ENCODE measurements at places on chromosomes 1 and 21. TPM values are rescaled to one million over a fixed set of nuclear protein-coding genes. Genes with fewer than 3 reads are reported as not detected.

GRCh38 chr1:196148367-196148970 lies 459.8 kb downstream of the KCNT2 start:
- no peaks in the 10 kb centered on the region for H3K27me3 ChIP-seq
- H3K4me1 ChIP-seq = no peaks in the 10 kb centered on the region
- H3K4me3 ChIP-seq = no peak overlapping the region
- no peaks in the 10 kb centered on the region for H3K36me3 ChIP-seq
- DNase-seq = no peak

GRCh38 chr1:116836099-116836498 lies 73.6 kb upstream of the PTGFRN start:
- no peak overlapping the region for H3K4me3 ChIP-seq

DNA sequence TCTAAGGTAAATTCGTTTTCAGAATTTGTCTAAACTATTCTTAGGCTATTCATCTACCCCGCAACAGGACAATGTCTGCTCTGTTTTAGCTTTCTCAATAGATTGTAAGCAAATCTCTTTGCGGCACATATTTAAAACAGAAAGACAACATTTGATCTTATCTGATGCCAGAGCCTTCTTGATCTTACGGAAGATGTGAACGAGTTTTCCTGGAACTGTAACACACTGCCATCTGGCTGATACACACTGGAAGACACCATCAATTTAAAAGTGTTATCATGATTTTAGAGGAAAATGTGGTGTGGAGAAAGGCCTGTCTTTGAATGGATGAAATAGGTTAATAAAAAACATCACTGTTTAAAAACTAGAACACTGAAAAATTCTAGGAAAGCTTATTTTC lies 36.1 kb downstream of the COA6 start:
- no peak for DNase-seq
- H3K4me3 ChIP-seq = no peak overlapping the region
- peaks cover 13% of the 10 kb centered on the region for H3K36me3 ChIP-seq
- H3K27me3 ChIP-seq = no peaks in the 10 kb centered on the region

DNA sequence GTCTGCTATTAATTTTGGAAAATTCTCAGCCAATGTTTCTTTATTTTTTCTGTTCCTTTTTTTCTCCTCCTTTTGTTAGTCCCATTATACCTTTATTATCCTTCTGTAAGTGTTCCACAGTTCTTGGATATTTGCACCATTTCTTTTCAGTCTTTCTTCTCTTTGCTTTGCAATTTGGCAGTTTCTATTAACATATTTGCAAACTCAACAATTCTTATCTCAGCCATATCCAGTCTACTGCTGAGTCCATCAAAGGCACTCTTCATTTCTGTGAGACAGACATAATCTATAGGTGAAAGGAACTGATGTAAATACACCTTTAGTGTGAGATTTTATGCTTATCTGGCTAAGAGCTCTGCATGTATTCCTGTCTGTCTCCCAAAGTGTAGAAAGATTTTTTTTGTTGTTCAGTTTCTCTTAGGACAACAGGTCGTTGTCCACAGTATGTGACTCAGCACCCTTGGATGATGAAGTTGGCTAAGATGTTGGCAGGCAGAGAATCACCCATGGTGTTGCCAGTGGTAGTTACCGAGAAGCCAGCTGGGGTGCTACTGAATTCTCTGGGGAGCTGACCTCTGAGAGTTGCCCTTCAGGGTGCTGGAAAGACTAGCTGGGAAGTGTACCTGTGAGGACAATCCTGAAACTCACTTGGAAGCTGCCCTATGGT lies 38.4 kb downstream of the LEPR start:
- peaks cover 21% of the 10 kb centered on the region for H3K36me3 ChIP-seq
- H3K4me1 ChIP-seq = peaks cover 13% of the 10 kb centered on the region
- H3K27ac ChIP-seq = no peak overlapping the region
- no peak overlapping the region for H3K4me3 ChIP-seq

UQCRHL gene
- 2.0 TPM for total RNA-seq

GRCh38 chr1:178540204-178540603 lies 27.3 kb downstream of the TEX35 start:
- peaks cover 8% of the 10 kb centered on the region for H3K4me1 ChIP-seq
- no peaks in the 10 kb centered on the region for H3K36me3 ChIP-seq
- H3K27ac ChIP-seq = no peak overlapping the region
- H3K4me3 ChIP-seq = no peak overlapping the region
- H3K27me3 ChIP-seq = no peaks in the 10 kb centered on the region
- no peak for DNase-seq

DNA sequence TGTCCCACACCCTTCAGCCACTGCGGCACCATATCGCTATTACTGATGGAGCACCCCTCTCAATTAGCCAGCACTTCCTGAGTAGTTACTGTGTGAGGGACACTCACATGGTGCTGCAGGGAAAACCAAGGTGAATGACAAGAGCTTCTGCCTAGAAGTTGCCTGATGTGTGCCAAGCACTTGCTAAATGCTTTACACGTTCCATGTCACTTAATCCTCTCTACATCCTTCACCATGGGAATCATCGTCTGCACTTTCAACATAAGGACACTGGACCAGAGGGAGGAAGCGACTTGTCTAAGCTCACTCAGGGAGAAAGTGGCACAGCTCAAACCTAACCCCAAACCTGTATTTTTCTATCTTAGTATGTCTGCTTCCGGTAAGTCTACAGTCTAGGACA lies 344.8 kb downstream of the SIPA1L2 start:
- no peaks in the 10 kb centered on the region for H3K4me1 ChIP-seq
- no peak overlapping the region for H3K4me3 ChIP-seq

DNA sequence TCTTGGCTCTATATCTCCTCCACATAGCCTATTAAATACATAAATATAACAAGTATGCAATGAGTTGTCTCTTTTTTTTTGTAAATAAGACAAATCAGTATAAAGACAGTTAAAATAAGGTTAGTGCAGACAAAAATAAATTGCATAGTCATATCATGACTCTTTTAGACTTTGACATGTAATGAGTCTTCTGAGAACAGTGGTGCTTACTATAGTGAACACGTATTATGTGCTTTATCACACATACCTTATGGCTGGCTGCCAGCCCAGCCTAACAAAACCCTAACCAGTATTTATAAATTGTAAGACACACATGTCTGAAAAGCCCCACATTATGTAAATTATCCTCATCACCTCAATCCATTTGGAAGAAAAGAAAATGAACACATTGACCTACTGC lies 29.1 kb upstream of the F13B start:
- H3K4me1 ChIP-seq = peaks cover 8% of the 10 kb centered on the region
- no peak for DNase-seq
- peaks cover 25% of the 10 kb centered on the region for H3K36me3 ChIP-seq
- no peaks in the 10 kb centered on the region for H3K27me3 ChIP-seq

VHLL gene
- total RNA-seq = not detected

- peak; percentile 50 for DNase-seq
- H3K4me1 ChIP-seq = peaks cover 2% of the 10 kb centered on the region
- no peak overlapping the region for H3K27ac ChIP-seq
- no peak overlapping the region for H3K4me3 ChIP-seq
- H3K27me3 ChIP-seq = no peaks in the 10 kb centered on the region
Measured at GRCh38 chr1:59879574-59879973, 47.0 kb downstream of the CYP2J2 start.

DNA sequence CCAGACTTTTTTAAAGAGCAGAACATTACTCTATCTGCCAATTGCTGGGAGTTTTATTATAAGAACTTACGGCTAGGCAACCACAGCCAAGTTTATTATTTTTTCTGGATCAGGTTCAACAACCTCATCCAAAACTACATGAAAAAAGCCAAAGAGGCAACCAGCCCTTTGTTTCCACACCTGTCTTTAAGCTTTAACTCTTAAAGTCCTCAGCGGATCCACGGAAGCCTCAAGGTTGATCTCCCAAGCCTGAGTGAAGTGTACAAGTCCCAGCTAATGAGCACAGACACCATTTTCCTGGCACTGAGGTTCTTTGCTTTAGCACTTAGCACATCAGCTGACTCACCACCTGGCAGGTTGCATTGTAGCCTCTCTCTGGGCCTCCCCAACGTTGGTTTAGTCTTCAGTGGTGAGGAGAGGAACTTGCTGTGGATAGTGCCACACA lies 143.1 kb downstream of the TGFBR3 start:
- H3K4me1 ChIP-seq = no peaks in the 10 kb centered on the region
- no peak overlapping the region for H3K27ac ChIP-seq
- no peak for DNase-seq
- H3K36me3 ChIP-seq = peaks cover 28% of the 10 kb centered on the region

DNA sequence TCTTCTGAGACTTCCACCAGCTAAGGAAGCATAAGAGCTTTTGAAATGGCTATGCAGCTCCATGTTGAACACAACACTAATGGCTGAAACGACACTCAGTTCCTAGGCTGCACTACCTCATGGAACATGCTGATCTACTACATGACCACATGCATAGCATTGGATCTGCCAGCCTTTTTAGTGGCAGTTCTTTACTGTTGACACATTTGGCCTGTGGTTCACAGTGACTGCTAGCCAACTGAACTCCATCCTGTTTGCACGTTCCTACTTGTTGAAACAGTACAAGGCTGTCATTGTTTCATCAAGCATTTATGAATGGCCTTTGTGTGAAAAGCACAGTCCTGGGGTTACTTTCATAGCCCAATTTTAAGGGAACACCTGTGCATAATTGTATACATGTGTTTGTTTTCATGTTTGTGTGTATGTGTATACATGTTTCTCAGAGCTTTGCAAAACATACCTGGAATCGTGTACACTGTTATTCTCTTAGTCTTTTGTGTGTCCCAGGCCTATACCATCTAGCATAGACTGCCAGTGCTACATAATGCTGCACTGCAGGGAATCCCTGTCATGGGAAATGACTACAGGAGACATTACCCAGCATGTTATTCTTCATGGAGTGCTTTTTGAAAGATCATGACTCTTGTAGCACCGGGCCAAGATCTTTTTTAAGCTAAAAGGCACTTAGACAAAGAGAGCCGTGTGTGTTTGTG lies 179.6 kb upstream of the ESRRG start:
- DNase-seq = no peak
- no peak overlapping the region for H3K27ac ChIP-seq
- H3K4me3 ChIP-seq = no peak overlapping the region
- no peaks in the 10 kb centered on the region for H3K4me1 ChIP-seq

DNA sequence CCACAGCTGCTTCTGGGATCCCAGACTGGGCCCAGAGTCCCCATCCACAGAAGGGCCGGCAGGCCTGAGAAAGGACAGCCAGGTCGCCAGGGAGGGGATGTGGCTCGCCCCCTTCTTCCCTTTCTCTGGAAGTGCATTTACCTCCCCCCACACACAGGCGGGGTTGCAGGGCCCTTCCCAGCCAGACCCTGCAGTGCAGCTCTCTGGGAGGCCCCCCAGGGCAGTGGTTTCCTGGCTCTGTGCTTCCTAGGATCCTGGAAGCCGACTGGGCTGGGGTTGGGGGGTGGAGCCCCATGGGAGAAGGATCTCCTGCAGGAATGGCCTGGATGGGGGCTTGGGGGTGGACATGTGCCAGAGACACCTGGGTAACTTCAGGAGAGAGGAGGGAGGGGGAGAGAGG lies 4.2 kb upstream of the COL6A1 start:
- no peaks in the 10 kb centered on the region for H3K36me3 ChIP-seq
- H3K27me3 ChIP-seq = peaks cover 22% of the 10 kb centered on the region
- H3K4me1 ChIP-seq = peaks cover 29% of the 10 kb centered on the region
- no peak overlapping the region for H3K4me3 ChIP-seq
- H3K27ac ChIP-seq = no peak overlapping the region

GRCh38 chr1:248855580-248855979 lies 3.3 kb downstream of the ZNF692 start:
- peaks cover 43% of the 10 kb centered on the region for H3K4me1 ChIP-seq
- no peak overlapping the region for H3K27ac ChIP-seq
- peaks cover 36% of the 10 kb centered on the region for H3K36me3 ChIP-seq
- no peak for DNase-seq
- H3K4me3 ChIP-seq = no peak overlapping the region
